Sciatic nerve (tissue), 2 donors: ENCODE measurements at places on chromosomes 6 and 20. TPM values are rescaled to one million over a fixed set of nuclear protein-coding genes. Genes with fewer than 3 reads are reported as not detected.

- peak; percentile 68 for DNase-seq
These were observed 22.4 kb downstream of the JAG1 start for GRCh38 chr20:10651227-10651990.

GRCh38 chr20:5989539-5989938, 39.1 kb downstream of the MCM8 start:
- no peak for DNase-seq

DNA sequence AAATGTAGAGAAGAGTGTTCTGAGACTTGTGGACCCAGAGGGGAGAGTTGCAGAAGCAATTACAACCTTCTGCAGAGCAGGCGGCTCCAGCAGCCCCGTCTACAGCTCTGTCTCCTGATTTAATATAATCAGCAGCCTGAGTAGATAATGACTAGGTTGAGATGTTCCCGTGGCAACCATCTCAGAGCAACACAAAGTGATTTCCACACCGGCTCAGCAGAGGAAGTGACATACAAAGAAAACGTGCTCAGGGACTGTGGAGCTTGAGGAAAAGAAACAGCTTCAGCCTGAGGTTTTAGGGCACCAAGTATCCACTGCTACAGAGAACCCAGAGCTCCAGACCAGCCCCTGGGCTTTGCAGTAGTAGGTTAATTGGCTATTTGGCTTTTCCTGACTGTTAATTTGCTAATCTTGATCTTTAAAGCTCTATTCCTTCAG, 136.4 kb downstream of the MTFR2 start:
- DNase-seq: no peak

DNA sequence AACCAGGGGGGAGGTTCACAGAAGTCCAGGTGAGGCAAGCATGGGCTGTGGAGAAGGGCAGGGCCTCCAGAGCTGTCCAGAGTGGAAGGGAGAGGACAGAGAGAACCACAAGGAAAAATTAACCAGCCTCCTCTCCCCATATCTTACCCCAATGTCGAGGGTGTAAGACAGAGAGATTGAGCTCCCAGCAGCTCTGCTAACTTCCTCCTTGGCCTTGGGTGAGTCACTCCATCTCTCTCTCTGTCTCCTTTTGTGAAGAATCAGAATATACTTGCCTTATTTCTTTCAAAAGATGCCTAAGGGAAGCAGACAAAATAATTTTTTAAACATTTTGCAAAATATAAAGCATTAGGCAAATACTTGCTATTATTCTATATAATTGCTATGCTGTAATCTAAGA, 58.3 kb upstream of the IYD start:
- DNase-seq: no peak

DNA sequence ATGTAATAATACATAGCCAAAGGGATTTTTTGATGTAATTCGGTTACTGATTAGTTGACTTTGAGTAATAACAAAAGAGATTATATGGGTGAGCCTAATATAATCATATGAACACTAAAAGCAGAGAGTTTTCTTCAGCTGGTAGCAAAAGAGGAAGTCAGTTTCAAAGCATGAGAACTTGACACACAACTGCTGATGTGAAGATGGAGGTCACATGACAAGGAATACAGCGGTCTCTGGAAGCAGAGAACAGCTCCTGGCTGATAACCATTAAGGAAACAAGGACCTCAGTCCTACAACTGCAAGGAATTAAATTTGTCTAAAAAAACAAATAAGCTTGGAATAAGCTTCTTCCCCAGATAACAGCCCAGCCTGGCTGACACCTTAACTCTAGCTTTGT, 154.5 kb upstream of the PRND start:
- no peak for DNase-seq

DNA sequence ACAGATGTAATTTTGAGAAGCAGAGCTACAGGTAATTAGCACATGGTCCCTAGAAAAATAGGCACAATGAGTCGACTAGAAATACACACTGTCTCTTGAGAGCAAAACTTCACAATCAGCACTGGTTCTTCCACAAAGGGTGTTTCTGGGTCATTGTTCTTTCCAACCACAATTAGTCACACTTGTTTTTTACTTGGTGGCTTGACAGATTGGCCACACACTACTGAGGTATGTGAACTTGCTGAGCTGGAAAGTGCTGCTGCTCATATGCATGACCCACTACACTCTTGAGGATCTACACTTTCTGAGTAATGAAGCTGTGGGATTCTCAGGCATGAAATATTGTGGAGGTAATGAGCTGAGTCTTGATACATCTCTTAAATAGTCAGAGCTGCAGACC, 347.7 kb downstream of the BCKDHB start:
- no peak for DNase-seq

The LAMA2 gene
- total RNA-seq: 88.8 TPM

The GDAP1L1 gene
- total RNA-seq: not detected

The UNC5CL gene
- total RNA-seq: 1.6 TPM
